ENCODE measurements at places on chromosomes 13 and 19.

DNA sequence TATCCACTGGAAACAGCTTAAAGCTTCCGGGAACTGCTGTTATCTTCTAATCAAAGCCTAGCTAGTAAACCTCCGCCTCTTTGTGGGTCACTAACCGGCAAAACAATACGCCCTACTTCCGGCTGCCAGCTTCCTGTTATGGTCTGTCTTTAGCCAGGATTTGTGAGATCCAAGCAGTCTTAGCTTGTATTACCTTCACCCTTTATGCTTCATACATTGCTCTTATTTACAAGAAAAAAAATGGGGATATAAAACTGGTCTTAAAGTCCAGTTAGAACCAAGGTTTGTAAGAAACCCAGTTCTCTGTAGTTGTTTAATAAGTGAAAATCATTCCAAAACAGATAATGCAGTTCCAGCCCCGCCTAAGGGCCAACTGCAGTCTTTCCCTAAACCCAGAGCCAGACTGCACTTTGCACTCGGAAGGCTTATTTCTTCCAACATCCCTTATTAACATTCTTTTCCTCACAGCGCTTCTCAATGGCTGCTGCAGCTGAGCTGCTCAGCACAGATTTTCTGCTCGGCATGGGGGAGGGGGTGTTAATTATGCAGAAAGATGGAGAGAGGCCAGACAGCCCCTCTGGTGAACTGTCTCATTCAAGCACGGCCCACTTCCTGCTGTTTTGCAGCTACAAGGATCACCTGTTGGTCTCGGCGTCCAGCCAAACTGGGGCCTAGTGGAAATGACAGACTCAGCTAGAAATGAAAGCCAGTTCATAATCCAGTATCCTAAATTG is 368.4 kb downstream of the KLF12 start:
- no peak for DNase-seq

DNA sequence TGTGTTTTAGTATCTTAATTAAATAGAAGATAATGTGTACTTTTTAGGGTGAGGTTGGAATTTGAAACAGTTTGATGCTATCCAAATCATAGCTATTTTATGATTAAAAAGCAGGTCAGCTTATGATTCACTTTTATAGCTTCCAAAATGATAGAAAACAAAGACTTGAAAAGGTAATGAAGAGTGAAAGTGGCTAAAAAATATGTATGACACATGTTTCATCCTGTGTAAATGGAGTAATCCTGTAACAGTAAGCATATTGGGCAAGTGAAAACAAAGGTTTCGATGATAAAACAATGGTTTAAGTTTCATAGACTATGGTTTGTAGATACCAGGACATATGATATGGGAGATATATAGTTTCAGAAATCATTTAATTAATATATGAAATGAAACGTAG is 456.2 kb downstream of the PCDH20 start:
- DNase-seq = no peak

GRCh38 chr13:85266331-85266730 is 532.9 kb downstream of the SLITRK6 start:
- DNase-seq = no peak

DNA sequence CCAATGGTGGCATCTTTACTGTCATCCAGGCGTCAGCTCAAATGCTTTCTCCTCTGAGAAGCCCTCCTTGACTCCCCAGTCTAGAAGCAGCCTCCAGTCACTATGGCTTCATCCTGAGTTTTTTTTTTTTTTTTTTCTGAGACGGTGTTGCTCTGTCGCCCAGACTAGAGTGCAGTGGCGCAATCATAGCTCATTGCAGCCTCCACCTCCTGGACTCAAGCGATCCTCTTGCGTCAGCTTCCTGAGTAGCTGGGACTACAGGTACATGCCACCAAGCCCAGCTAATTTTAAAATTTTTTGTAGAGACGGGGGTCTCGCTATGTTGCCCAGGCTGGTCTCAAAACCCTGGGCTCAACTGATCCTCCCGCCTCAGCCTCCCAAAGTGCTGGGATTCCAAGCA is 4.2 kb downstream of the NRTN start:
- no peak for DNase-seq

- no peak for DNase-seq
These were observed 37.4 kb downstream of the TMEM255B start for GRCh38 chr13:113796211-113796963.

DNA sequence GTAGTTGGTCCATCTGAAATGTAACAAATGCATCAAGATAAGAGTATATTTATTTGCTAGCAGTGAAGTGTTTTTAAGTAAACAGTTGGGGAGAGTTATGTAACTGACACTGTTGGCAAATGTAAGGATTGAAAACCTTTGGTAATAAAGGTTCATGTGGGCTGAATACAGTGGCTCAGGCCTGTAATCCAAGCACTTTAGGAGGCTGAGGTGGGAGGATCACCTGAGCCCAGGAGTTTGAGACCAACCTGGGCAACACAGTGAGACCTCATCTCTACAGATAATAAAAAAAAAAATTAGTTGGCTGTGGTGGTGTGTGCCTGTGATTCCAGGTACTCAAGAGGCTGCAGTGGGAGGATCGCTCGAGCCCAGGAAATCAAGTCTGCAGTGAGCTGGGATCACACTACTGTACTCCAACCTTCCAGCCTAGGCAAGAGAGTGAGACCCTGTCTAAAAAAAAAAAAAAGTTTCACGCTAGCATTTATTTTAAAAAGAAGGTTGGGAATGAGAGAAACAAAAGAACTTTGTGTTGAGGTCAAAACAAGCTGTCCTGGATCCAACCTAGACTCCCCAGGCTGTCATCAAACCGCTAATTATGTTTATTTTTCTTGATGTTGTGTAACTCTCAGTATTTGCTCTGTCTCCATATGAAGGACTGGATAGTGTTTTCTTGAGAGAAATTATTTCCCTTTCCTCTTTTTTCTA is 20.7 kb downstream of the SETDB2 start:
- DNase-seq = no peak

DNA sequence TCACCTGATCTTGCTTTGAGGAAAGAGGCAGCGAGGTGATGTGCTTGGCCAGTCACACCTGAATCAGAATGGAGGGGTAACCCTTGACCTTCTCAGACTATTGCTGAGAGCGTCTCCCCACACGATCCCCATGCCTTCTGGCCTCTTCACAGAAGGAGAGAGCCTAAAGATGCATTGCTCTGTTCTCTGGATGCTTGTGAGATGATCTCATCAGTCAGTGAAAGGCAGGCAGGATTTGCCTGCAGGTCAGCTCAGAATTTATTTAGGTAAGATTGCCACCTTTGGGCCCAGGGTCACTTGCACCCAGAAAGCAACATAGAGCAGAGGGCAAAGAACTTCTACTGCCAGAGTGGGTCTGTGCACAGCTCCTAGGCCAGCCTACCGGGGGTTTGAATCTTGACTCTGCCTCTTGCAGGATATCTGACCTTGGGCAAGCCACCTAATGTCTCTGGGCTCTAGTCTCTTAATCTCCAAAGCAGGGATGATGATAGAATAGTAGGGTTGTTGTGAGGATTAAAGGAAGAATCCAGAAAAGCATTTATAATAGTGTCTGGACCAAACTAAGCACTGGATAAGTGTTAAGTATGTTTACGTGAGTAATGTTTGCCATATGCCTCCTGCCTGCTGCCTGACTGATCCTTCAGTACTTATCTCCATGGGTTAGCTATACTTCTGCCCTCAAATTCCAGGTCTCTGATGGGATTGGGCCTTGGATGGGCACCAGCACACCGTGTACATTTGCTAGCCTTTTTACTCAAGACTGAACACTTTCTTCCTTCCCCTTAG is 8.4 kb upstream of the FLT1 start:
- no peak for DNase-seq

DNA sequence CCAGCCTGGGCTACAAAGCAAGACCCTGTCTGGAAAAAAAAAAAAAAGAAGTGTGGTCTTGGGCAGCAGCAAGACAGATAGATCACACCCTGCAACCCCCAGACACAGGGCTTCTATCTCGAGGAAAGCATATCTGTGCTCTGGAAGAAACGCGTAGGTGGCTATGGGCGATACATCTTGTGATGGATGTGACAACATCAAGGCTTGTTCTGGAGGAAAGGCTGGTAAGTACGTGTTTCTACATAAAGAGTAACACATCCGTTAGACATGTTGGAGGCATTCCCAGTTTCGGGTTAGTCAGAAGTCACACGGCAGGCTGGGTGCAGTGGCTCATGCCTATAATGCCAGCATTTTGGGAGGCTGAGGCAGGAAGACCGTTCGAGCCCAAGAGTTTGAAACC is 6.6 kb upstream of the DHDH start:
- DNase-seq = no peak

- DNase-seq = no peak
These were observed 112.6 kb downstream of the STARD13 start for GRCh38 chr13:33172911-33173310.

DNA sequence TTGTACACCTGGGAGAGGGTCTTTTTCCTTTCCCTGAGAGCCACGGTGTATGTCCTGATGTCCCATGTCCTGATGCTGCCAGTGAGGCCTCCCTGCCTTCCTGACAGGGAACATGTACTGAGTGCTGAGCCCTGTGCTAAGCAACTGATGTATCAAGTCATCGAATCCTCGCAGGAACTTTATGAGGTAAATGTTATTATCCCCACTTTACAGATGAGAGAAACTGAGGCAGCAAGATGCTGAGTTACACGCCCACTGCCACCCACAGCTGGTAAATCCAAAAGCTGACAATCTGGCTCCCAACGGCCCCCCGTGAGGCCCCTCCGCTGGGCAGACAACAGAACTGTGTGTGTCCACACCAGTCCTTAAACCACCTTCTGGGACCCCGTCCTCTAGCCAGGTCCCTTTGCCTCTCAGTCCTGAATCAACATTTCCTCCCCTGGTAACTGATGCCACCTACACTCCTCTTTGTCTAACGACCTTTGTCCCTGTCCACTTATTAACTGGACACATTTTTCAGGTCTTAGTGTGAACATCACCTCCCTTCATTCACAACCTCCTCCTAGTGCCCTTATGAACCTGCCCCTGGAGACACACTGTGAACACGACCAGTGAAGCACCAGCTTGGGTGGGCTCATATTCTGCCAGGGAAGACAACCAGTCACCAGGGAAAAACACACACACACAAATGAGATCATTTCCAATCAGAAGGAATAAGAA is 5.4 kb upstream of the VSIG10L start:
- no peak for DNase-seq

DNA sequence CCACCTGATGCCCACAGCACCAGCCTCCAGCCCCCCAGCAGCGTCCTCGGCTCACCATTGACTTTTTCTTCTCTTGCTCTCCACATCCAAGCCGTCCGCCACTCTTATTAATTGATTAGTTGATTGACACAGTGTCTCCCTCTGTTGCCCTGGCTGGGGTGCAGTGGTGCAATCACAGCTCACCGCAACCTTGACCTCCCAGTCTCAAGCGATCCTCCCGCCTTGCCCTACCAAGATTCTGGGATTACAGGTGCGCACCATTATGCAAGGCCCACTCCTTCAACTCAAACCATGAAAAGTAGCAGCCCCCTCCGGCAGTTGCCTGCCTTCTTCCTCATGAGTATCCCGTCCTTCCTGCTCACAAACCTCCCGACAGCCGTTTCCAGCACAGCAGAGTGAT is 921 bp upstream of the TEX29 start:
- DNase-seq = no peak

DNA sequence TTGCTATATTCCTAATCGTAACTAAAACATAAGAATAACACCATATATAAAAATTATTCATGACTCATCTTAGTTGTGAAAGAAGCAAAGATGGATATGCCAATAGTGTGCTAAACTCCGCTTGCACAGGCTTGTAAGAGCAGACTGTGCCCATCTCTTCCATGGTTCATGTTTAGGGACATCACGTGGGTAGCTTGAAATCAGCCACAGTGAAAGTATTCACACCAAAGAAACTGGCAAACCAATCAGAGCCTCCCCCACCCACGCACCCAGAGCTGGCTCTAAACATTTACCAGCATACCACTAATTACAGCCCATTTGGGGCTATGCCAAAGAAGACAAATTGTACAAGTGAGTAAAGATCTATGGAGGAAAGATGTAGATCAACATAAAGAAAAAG is 147.5 kb downstream of the DIAPH3 start:
- DNase-seq = no peak

DNA sequence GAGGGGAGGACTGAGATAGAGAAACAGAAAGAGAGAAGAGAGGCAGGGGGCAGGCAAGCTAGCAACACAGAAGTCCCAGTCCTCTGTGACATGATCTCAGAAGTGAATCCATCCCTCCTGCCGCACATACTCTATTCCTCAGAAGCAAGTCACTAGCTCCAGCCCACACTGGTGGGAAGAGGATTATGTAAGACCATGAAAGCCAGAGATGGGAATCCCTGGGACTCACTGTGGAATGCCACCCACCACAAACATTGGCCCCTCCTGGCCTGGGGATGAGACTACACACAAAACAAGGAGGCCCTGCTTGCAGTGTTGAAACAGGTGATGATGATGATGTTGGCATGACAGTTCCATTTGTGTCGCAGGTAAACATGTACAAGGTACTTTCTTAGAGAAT is 419.9 kb downstream of the IRS2 start:
- DNase-seq = no peak

DNA sequence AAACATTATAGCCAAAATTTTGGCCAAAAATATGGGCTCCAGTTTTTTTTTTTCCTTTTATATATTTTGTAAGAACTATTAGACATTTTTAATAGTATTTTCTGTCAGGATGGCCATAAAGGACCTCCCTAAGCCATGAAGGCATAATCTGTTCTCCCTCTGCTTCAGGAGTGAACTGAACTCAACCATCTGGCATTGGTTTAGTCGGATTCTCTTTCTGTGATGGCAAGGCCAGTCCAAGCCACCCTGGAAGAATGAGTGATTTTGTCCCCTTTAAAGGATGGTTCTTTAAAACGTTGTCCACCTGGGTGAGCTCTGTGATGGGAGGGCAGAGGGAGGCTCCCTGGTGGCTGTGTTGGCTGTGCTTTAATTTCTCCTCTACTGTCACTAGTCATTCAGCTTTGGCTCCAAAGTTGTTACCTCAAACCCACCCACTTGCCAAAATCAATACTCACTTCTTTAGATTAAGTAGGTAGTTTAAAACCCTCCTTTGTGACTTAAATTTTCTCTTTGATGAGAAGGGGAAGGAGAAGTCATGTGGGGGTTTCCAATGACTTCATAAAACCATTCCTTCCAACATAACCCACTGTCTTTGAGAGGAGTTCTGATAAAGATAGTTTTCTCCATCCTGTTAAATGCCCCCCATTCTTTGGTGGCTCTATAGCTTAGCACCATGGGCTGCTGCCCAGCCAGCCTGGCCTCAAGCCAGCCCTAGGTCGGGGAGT is 4.4 kb downstream of the TNFRSF19 start:
- DNase-seq = no peak

DNA sequence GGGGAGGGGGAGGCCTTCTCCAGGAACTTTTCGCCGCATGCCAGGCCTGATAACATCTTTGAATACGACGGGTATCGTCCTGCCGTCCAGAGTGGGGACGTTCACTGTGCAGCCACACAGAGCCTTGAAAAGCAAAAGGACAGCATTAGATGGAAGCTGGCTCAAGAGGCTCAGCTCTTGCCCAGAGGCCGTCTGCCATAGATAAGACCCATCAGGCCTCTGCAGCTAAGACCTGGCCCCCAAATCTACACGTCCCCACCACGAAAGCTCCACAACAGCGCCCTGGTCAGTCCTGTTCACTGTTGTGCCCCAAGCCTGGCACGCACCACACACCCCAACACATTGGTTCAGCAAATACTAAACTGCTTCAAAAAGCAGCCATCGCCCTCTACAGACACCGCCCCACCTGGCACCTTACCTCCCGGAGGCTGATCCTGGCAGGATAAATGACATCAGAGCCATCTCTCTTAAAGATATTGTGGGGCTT is 2.1 kb downstream of the DNAJB1 start:
- no peak for DNase-seq
